Liver (tissue), 10 donors: ENCODE measurements at places on chromosomes 11 and 22.
A peak's percentile ranks its signal among the peaks of the same experiment; 100 is the strongest.

GRCh38 chr11:70747285-70747684 is 349.0 kb downstream of the CTTN start:
- no peak for DNase-seq

GRCh38 chr11:46352063-46352841 is 5.0 kb downstream of the DGKZ start:
- DNase-seq, result no peak

DNA sequence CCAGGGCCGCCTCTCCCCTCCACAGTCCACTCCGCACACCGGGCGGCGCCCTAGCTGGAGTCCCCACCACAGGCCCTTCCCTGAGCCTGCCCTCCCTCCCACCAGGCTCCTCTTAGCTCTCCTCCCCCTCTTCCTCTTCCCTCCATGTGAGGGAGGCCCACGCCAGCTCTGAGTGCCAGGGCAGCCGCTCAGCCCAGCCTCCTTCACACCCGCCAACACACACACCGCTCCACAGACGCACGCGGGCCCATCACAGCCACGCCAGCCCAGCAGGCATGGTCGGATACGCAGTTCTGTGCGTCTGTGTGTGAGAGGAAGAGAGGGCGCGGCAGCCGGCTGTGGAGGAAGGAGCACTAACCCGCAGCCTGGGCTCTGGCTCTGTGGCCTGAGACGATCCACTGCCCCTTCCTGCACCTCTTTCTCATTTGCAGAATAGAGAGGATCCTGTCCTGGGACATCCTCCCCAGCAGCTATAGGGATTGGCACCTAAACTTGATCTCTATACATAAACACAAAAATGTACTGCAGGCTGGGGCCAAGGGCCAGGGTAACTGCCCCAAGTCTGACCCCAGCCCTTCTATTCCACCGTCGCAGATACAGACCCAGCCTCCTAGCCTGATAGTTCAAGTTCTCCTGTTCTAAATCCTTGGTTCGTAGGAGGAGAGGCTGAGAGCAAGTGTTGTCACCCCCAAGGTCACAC is 3.5 kb downstream of the CHRM4 start:
- DNase-seq, result no peak

GRCh38 chr22:38987171-38987895 is 5.2 kb downstream of the APOBEC3B start:
- no peak for DNase-seq

GRCh38 chr11:129204150-129204838 is 12.2 kb upstream of the ARHGAP32 start:
- no peak for DNase-seq

GRCh38 chr11:9762531-9762930 is 98.7 kb downstream of the SWAP70 start:
- DNase-seq, result no peak

GRCh38 chr11:68440224-68440623 is 20.3 kb upstream of the PPP6R3 start:
- DNase-seq, result no peak

GRCh38 chr11:9530020-9530621 is 43.3 kb upstream of the WEE1 start:
- DNase-seq, result no peak

GRCh38 chr22:37970864-37971263 is 13.5 kb downstream of the SOX10 start:
- DNase-seq, result no peak

DNA sequence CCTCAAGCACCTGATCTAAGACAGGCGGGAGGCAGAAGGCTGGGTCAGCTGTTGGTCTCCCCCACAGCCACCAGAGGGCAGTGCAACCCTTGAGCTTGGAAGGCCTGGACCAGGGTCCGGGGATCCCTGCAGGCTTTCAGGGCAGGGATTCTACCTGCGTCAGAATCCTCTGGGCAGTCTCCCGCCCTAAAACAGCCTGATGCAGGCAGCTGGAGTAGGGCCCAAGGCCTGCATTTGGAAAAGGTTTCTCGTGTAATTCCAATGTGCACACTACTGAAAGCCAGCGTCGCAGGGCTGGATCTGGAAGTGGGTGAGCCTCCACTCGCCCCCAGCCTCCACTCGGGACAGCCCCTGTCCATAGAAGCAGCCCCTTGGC is 31.8 kb downstream of the BID start:
- DNase-seq, result peak; percentile 81

- DNase-seq, result no peak
Measured at GRCh38 chr11:2127482-2128129, 11.6 kb downstream of the IGF2 start.

- no peak for DNase-seq
Measured at GRCh38 chr11:121661880-121662486, 209.2 kb upstream of the SORL1-AS1 start.

- no peak for DNase-seq
Measured at GRCh38 chr11:3130269-3131071, 34.6 kb downstream of the OSBPL5 start.

- no peak for DNase-seq
Measured at GRCh38 chr11:115164774-115165173, 339.4 kb downstream of the CADM1 start.

DNA sequence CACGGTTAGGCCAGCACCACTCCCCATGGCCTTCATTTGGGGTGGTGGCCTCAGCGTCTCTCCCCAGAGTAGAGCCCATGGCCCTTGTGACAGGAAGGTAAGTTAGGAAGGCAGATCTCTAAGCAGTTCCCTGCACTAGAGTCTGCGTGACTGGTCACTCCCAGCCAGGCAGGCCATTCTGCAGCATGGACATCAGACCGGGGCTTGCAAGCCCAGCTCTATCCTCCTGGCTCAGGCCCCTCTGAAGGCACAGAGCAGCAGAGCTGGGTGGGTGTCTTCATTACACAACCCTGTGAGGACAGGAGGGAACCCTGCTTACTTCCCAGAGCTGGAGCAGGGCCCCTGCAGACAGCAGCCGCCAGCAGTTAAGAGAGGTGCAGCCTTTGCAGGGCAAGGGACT is 77.3 kb downstream of the PIWIL3 start:
- DNase-seq, result no peak

- DNase-seq, result no peak
Measured at GRCh38 chr11:72840780-72841179, 26.6 kb downstream of the ATG16L2 start.

DNA sequence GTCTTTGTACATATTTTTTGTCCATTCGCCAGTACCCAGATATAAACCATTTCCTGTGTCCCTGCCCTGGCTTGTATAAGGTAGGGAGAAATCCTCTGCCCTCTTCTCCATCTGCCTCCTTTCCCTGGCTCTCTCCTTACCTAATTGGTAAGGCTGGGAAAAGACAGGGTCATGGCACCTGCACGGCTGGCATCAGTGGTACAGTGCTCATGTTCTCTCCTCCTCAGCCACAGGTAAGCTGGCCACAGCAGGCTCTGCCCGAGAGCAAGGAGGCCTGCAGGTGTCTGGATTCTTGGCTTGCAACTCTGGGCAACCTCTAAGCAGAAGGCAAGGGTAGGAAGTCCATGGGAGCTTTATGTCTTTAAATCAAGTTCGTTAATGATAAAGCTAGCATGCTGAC is 419.9 kb downstream of the BUD13 start:
- no peak for DNase-seq

DNA sequence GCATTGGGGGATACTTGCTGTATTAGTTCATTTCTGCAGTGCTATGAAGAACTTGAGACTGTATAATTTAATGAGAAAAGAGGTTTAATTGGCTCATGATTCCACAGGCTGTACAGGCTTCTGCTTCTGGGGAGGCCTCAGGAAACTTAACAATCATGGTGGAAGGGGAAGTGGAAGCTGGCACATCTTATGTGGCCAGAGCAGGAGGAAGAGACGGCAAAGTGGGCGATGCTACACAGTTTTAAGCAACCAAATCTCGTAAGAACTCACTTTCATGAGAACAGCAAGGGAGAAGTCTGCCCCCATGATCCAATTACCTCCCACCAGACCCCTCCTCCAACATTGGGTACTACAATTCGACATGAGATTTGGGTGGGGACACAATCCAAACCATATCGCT is 55.1 kb downstream of the TMPRSS5 start:
- no peak for DNase-seq

DNA sequence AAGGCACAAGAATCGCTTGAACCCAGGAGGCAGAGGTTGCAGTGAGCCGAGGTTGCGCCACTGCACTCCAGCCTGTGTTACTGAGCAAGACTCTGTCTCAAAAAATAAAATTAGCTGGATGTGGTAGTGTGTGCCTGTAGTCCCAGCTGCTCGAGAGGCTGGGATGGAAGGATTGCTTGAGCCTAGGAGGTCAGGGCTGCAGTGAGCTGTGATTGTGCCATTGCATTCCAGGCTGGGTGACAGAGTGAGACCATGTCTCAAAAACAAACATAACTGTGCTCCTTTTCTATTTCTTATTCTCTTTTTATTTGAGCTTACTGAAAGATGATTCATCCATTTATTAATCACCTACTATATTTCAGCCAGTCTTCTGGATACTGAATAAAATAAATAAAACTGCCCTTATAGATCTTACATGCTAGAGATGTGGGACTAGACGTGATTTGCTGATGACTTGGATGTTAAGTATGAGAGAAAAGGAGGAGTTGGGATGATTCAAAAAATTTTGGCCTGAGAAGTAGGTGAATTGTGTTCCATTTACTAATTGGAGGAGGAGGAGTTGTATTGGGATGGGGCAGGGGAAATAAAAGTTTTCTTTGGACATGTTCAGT is 18.0 kb downstream of the PAAF1 start:
- no peak for DNase-seq

DNA sequence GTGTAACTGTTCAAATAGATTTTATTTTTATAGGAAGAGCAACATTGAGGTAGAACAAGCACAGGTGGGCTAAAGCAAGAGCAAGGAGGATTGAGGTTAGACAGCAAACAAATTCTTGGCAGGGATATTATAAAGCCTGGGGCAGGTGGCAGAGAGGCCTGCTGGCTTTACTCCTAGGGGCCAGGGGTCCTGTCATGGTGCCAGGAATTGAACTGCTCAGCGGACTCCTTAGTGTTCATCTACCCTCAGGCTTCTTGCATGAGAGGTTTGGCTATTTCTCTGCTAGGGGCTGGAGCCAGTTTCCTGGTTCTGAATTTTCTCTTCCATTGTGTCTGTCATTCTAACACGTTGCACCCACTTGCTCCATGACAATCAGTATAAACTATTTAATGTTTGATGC is 217.2 kb upstream of the NCAM1 start:
- no peak for DNase-seq

DNA sequence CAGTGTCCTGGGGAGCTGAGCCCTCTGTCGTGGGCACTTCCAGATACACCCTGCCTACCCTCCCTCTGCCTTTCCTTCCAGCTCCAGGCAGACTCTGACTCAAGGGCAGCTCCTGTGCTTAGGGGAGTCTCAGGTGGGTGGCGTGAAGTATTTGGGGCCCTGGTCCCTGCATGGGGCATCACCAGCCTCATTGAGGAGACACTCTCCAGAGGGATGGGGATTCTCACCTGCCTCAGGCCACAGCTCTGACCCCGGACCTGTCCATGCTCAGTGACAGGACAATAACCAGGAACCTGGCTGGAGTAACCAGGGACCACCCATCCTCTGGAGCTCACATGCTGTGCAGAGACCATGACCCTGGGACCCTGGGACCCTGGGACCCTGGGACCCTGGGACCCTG is 41.2 kb downstream of the GGTLC2 start:
- DNase-seq, result no peak

DNA sequence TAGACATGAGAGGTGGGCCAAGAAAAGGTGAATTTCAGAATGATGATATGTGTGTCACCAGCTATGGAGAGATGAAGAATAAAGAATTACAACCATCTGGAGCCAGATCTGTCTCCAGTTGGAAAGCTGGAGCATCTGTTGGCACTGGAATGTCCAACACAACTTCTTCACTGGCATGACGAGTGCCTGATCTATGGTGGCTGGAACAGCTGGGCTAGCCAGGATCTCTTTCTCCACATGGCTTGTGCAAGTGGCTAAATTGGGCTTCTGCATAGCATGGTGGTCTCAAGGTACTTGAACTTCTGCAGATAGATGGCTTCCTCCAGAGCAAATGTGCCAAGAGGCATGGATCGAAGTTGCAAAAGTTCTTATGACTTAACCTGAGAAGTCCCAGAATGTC is 256.1 kb upstream of the NCAM1 start:
- DNase-seq, result no peak

DNA sequence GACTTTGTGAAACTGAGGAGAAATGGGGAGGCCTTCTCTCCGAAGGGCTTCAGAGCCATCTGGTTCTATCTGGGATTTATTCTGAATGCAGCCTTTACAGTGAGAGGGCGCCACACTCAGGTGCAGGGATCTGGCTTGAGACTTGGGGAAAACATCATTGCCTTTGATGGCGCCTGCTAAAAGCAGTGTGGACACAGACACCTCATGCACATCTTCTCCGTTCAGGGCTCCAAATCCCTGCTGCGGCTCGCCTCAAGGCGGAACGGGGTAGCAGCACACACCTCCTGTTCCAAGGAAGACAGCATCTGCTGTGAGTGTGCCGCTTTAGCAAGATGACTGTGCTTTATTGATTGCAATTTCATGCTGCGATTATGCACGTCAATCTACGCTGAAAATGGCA is 37.1 kb upstream of the OLFML1 start:
- no peak for DNase-seq

- no peak for DNase-seq
Measured at GRCh38 chr22:49178246-49179005, 649.2 kb downstream of the BRD1 start.

- no peak for DNase-seq
Measured at GRCh38 chr11:94131718-94132115, 3.1 kb downstream of the PANX1 start.

DNA sequence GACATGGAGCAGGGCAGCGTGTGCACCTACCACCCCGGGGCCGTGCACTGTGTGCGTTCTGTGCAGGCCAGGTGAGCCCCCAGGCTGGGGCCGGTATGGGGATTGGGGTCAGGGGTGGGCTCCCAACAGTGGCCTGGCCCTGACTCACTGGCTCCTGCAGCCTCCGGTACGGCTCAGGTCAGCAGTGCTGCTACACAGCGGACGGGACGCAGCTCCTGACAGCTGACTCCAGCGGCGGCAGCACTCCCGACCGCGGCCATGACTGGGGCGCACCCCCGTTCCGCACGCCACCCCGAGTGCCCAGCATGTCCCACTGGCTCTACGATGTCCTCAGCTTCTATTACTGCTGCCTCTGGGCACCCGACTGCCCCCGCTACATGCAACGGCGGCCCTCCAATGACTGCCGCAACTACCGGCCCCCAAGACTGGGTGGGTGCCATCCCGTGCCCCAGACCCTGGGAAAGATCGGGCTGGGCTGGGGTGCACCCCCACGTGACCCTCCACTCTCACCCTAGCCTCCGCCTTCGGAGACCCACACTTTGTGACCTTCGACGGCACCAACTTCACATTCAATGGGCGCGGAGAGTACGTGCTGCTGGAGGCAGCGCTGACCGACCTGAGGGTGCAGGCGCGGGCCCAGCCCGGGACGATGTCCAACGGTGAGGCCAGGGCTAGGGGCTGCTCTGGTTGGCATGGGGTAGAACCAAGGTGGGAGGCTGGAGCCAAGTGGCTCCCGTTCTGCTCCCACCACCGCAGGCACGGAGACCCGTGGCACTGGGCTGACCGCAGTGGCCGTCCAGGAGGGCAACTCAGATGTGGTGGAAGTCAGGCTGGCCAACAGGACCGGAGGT is 4.4 kb downstream of the SUSD2 start:
- DNase-seq, result no peak

GRCh38 chr11:103024086-103024485 is 67.9 kb downstream of the DCUN1D5 start:
- no peak for DNase-seq

GRCh38 chr11:26086028-26086427 is 245.9 kb upstream of the ANO3 start:
- no peak for DNase-seq
